ENCODE measurements at places on chromosomes 1 and 21.
A peak's percentile ranks its signal among the peaks of the same experiment; 100 is the strongest.

DNA sequence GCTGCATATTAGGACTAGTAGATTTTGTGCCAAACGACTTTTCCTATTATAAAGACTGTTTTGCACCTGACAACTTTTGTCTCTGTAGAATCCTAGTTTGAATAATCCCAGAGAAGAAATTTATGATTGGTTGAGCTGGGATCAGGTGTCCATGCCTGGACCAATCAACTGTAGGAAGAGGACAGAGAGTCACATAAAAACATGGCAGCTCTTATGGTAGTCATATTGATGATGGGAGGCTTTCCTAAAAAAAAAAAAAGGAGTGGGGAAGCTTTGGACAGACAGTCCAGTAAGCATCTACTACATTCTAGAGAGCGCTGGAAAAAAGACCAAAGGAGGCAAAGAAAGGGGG is 30.7 kb upstream of the IGSF3 start:
- no peak for ATAC-seq

DNA sequence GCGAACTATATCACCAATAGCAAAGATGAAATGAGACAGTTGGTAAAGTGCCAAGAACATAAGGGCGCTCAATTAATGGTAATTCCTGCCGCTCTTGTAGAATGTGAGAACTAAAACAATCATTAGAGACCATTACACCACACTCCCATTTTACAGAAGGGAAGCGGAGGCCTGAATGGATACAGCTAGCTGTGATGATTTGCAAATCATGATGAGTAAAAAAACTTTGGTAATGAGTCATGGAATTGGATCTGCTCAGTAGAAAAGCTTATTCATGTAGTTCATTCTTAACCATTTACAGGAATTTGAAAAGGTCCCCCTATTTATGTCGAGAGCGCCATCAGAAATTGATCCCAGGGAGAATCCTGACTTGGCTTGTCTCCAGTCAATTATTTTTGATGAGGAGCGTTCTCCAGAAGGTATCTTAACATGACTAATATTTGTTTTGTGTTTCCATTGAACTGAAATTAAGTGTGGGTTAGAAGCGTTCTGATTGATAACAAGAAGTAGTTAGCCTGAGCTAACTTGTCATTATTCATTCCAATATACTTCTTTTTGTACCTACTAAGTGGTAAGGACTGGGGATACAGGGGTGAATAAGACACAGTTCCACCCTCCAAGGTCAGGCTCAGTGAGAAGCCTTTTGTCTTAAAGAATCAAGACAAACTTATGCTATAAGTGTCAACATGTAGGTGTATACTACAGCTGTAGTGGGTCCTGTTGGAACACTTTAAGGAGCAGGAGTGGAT is 812 bp downstream of the TTC4 start:
- ATAC-seq, result no peak

DNA sequence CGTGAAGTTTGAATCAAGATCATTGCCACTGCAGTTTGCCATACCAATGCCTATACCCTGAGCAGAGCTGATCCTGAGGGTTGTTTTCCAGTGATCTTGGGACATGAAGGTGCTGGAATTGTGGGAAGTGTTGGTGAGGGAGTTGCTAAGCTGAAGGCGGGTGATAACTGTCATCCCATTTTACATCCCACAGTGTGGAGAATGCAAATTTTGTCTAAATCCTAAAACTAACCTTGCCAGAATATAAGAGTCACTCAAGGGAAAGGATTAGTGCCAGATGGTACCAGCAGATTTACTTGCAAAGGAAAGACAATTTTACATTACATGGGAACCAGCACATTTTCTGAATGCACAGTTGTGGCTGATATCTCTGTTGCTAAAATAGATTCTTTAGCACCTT is 78.6 kb downstream of the FMN2 start:
- ATAC-seq, result no peak

DNA sequence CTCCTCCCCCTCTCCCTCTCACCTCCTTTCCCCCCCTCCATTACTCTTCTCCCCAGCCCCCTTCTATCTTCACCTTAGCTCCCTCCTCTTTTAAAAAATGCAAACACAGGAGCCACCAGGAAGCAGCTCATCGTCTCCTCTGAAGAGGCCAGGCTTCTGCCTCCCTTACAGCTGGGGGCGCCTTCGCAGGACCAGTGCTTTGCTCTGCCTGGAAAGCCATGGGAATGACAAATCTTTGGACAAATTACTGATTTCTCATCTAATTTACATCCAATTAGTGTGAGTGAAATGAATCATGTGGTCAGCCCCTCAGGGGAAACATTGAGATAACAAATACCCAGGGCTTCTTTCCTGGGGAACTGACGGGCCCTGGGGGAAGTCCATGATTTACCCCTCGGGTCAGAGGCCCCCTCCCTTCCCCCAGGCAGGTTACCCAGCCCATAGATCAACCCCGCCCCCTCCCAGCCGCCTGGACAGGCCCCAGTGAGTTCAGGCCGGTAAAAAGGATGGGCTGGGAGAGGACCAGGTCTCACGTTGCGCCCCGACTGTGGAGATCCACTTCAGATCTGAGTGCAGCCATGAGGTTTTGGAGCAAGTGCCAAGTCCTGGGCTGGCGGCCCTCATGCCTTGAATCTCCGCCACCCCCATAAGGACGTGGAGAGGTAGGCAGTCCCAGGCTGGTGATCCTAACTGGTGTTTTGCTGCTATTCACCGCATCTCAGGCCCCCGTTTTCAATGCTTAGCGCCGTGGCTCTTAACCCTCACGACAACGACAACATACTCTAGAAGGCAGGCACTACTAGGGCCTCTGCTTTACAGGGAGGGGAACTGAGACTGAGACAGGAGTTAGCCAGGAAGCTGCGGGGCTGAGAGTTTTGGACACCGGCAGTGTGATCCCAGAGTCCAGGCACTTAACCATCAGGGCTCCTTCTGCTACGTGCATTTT is 300.8 kb downstream of the RRAGC start:
- ATAC-seq, result no peak

GRCh38 chr1:54312796-54313316 is 93.3 kb downstream of the SSBP3 start:
- peak; percentile 84 for ATAC-seq

DNA sequence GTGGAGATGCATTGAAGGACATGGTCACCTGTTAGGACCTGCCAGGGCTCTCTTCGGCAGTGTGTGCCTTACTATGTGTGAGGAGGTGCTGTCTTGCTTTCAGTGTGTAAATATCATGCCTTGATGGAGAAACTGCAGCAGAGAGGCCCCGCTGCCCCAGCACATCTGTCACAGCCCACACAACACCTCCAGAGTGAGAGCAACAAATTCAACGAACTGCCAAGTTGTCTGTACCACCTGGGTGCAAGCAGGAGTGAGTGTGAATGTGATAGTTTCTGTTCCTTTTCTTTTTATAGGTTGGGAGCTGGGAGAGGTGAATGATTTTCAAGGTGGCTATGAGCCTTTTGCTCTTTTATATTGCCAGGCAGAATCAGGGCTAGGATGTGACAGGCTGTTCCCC is 114.6 kb upstream of the KIAA0040 start:
- ATAC-seq, result no peak

GRCh38 chr1:14970115-14970798 is 183.3 kb upstream of the TMEM51 start:
- ATAC-seq, result peak; percentile 39

DNA sequence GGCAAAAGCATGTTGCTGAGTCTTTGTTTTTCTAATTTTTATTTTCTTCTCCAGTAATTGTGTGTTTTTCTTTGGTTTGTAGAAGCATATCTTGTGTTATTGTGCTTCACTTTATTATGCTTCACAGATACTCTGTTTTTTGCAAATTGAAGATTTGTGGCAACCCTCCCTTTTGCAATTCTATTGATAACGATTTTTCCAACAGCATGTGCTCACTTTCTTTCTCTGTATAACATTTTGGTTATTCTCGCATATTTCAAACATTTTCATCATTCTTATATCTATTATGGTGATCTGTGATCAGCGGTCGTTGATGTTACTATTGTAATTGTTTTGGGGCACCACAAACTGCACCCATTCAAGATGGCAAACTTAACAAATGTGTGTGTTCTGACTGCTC is 3.8 kb upstream of the ANGEL2 start:
- ATAC-seq, result no peak

DNA sequence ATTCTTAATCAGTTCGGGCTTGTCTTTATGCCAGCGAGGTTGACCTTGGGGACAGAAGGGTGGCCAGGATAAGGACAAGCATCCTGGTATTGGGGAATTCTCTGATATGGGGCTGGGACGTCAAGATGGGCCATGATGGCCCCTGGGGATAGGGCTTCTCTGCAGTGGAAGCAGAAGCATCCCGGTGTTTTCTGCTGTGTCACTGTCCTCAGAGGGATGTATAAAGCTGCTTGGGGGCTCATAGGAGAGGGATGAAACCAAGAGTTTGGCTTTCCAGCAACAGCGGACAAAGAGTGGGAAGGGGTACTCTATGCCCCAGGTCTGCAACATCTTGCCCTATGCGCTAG is 1.4 kb upstream of the ATP1B1 start:
- ATAC-seq, result no peak

DNA sequence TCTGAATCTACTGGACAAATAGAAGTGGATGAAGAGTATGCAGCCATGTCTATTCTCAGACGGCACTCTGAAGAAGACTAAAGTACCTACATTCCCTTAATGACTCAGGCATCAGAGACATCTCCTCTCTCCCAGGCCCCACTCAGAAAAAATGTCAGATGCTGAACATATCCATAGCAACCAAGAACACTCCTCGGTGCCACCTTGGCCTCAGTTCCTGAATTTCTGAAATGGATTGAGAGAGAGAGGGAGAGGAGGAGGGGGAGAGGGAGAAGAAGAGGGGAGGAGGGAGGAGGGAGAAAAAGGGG is 16.0 kb upstream of the OVAAL start:
- ATAC-seq, result no peak

- ATAC-seq, result no peak
Measured at GRCh38 chr1:119358636-119359035, 9.9 kb upstream of the HAO2 start.

GRCh38 chr1:177286396-177286795 is 115.6 kb downstream of the BRINP2 start:
- no peak for ATAC-seq

DNA sequence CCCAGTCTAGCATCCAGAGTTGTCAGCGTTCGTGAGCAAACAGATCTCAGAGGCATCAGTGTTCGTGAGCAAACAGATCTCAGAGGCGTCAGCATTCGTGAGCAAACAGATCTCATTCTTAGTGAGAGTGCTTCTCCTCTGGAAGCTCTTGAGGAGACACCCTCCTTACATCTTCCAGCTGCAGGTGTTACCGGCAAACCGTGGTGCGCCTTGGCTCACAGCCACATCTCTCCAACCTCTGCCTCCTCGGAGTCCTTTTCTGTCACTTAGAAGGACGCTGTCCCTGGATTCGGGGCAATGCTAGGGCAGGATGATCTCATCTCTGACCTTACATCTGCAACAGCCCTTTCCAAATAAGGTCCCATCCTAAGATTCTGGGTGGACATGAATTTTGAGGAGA is 14.6 kb upstream of the UMODL1 start:
- no peak for ATAC-seq

Data from gastroesophageal sphincter (tissue), 4 donors.